ENCODE measurements at places on chromosomes 3 and 15.

GRCh38 chr3:24202071-24202470 lies 257.0 kb downstream of the NR1D2 start:
- DNase-seq, result no peak

GRCh38 chr15:89985111-89985510 lies 16.0 kb upstream of the ZNF710 start:
- no peak for DNase-seq

DNA sequence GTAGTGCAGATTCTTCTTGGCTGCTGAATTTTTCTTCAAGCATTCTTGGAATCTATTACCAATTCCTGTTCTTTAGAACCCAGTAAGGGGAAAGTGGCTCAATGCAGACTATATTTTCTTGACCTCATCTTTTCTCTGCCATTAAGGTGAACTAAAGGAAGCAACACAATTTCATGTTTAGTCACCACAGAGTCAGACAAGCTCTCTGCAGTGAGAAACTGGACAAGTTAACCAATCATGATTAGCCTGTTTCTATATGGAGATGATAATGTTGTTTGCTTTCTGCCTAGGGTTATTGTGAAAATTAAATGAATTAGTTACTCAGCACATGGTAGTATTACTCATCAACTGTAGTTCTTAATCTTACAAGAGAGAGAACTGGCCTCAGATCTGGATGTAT lies 1075.1 kb downstream of the AGBL1 start:
- DNase-seq, result no peak

DNA sequence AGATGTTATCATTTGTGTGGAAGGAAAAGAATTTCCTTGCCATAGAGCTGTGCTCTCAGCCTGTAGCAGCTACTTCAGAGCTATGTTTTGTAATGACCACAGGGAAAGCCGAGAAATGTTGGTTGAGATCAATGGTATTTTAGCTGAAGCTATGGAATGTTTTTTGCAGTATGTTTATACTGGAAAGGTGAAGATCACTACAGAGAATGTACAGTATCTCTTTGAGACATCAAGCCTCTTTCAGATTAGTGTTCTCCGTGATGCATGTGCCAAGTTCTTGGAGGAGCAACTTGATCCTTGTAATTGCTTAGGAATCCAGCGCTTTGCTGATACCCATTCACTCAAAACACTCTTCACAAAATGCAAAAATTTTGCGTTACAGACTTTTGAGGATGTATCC lies 15.1 kb downstream of the KLHL24 start:
- DNase-seq, result no peak

DNA sequence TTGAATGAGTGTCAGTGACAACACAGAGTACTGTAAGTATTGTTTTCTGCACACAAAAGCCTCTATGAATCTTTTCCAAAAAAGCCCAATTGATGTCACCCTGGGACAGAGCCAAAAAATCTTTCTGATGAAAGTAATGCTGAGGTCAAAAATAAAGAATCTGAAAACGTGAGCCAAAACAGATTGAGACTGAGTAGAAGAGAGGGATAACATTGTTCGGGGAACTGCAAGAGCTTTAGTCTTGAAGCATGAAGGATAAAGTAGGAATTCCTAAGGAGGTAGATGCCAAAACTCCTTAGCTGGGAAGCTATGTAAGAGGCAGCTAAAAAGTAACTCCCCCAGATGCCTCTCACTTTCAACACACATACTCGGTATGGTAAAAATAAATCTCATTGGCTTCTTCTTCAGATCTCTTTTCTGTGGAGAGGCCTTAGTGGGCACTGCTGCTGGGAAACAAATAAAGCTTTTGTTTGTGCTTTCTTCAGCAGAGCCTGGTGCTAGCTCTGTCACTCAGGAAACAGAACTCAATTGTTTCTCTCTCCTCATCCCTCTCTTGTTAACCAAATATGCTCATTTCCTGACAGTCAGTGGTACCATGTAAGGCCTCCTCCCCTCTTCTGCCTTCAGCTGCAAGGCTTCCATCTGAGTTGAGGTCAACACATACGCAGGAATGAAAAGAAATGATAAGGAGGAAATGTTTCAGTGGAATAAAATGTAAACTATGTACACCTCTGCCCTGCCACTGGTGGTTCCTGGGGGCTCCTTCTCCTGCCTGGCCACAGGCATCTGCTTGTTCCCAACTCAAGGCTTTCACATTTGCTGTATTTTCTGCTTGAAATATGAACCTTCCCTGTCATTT lies 58.1 kb downstream of the CD200 start:
- no peak for DNase-seq

GRCh38 chr3:180358179-180358578 lies 243.8 kb upstream of the TTC14 start:
- DNase-seq, result no peak
